ENCODE measurements at places on chromosomes 16 and 17. TPM values are rescaled to one million over a fixed set of nuclear protein-coding genes. Genes with fewer than 3 reads are reported as not detected.

DNA sequence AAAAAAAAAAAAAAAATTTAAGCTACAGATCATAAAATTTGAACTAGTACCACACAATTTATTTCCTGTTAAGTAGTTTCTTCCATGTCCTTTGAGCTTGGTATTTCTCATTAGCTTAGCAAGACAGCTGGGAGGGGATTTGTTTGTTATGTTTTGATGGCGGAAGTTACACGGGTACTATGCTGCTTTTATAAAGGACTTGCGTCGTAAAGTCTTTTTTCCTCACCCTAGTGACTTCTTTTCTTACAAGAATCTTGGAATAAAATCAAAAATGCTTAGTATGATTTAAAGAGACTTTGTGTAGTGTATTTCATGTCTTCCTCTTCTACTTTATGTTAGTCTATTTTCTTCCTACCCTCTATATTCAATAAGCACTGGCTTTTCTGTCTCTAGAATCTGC lies 89.1 kb downstream of the NLK start:
- no peak for DNase-seq

GRCh38 chr17:50769884-50770283 lies 2.6 kb upstream of the ANKRD40CL start:
- no peak for DNase-seq

The ZMYND15 gene
- not detected for total RNA-seq

The DPEP2 gene
- 2.0 TPM for total RNA-seq

- no peak for DNase-seq
Measured at GRCh38 chr16:86227801-86228200, 282.5 kb upstream of the FOXF1 start.

GRCh38 chr16:22328081-22328725 lies 31.0 kb downstream of the POLR3E start:
- no peak for DNase-seq

The TMEM88 gene
- 26.3 TPM for total RNA-seq

The CCDC137 gene
- 13.8 TPM for total RNA-seq

Measured in vagina (tissue), 2 donors.